Esophagus squamous epithelium (tissue), 5 donors: ENCODE measurements at places on chromosomes 7 and 10.

DNA sequence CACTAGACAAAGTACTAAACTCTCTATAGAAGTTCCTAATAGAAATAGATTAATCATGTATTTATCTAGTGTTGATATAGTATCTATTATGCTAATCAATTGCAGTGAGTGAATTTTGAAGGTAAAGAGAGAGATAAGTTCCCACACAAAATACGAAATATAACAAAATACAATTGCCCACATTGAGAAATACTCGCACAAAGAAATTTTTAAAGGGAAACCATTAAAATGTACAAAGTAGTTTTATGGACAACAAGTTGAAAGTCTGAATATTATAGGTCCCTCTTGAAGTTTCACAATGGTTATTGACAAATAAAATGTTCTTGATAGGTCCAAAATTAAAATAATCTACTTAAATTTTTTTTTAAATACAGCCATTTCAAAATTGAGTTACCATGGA is 1031.1 kb downstream of the SORCS1 start:
- DNase-seq = no peak

DNA sequence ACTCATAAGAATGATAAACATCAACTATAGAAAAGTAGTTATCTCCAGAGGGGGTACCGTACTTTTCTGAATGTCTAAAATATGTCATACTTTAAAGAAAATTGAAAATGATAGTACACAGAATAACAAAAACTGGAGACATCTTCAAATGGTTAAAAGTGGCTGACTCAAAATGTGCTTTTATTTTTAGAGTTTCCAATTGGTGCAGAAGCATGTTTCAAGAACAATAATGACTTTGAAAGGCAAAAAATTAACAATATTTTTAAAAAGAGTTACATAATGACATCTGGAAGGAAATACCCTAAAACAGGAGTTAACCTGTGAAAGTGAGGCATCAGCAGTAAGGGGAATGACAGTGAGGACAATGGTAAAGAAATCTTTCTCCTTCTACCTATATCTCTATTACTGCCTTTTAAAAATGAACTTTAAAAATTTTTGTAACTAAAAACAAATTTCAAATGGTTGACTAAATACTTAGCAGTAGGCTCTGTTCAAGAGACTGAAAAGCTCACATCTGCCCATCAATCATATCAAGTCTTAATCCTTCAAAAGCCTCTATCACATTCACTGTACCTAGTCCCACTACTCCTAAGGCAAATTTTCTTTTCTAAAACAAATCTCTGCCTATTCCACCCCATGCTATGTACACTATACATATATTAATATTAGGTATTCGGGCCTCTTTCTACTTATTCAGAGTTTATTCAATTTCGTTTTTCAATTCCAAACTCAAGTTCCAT is 3.0 kb downstream of the ASZ1 start:
- DNase-seq = no peak

DNA sequence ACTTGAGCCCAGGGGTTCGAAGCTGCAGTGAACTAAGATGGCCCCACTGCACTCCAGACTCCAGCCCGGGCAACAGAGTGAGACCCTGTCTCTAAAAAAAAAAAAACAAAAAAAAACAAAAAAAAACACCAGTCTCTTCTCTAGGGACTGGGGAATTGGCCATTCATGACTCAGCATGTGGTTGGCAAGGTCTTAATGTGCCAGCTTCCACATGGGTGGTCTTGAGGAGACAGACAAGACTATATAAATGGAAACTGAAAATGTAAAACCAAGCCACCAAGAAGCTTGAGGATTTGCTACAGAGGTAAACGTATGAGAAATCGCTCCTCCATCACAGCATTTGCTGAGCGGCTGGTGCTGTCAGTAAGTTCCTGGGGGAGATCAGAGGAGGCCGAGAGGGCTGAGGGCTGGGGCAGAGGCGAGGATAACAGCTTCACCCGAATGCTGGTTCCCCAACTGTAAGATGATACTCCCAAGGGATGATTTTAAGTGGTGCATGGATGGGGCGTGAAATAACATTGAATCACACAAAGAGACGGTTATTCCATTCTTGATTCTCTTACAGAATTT is 128.7 kb downstream of the C10orf105 start:
- no peak for DNase-seq

DNA sequence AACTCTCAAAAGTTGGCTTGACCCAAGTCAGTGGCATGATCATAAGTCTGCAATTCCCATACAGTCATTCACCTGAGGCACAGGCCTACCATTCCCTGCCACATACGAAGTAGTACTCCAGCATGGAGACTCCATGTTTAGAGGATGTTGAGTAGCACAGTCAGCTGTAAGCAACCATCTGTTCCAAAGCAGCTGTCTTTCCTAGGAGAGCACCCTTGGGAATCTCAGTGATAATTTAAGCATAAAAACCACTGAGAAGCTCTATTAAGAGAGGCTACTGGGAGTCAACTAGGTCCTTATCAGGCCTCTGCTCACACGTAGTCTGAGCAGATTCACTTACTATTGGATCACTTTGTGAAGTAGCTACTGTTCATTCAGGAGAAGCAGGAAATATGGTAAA is 61.6 kb upstream of the UNC5B start:
- DNase-seq = no peak

GRCh38 chr7:24842029-24842428 is 84.8 kb upstream of the GSDME start:
- DNase-seq = no peak

DNA sequence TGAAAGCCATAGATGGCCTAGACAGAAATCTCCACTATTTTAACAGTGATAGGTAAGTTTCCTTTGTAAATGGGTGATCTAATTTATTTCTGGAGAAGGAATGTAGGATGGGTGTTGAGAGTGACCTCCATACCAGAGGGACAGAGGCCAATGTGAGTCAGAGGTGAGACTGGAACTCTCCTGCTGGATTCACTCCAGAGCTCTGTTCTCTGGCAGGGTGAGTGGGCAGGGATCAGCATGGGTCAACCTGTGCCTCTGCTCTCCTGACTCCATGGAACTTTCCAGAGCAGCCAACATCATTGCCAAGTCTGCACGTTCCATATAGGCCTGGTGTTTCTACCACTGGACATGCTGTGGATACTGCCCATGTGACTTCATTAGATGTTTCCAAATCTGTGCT is 11.4 kb downstream of the AKR1C3 start:
- DNase-seq = no peak

DNA sequence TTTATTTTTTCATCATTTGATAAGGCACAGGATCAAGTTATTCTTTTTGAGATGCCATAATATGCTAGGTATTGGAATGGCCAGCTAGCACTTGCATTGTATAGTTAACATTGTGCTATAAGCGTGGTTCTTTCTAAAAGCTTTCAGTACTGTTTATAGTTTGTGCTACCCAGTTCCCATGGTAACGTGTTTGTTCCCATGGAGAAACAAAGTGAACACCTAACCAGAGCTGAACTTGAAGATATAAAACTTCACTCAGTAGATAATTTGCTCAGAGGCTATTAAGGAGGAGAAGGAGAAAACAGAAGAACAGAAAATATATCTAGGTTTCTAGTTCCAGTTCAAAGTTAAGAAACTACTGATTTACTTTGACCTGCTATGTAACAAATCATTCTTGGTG is 23.6 kb upstream of the ITGB8 start:
- no peak for DNase-seq

DNA sequence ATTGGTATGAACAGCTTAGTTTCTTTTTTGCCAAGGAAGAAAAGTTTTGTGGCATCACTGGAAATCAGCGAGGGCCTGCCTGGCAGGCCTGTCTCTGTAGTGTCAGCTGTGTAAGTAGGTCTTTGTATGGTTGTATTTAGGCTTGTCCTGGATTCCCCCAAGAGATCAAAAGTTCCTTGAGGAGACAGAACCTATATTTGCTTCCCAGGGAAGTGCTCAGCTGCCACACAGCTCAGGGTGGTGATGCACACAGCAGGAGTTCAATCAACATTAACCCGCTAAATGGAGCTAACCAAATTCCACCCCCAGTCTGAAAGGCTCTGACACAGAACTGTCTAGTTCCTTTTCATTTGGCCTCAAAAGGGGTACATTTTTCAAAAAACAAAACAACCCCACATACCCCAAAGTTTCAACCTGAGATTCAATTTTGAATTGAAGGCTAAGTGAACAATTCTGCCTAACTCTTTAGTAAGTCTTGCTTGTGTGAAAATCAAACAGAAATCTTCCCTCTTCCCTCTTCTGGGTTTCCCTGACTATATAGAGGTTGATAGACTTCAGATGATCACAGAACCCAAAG is 124.4 kb downstream of the CLEC2L start:
- no peak for DNase-seq

- no peak for DNase-seq
These were observed 43.4 kb upstream of the COL13A1 start for GRCh38 chr10:69758310-69758728.

GRCh38 chr10:77228559-77228958 is 409.0 kb downstream of the KCNMA1 start:
- no peak for DNase-seq

GRCh38 chr10:74093530-74094164 is 57.0 kb downstream of the AP3M1 start:
- no peak for DNase-seq

- no peak for DNase-seq
These were observed 142.9 kb downstream of the NRF1 start for GRCh38 chr7:129754406-129754805.

DNA sequence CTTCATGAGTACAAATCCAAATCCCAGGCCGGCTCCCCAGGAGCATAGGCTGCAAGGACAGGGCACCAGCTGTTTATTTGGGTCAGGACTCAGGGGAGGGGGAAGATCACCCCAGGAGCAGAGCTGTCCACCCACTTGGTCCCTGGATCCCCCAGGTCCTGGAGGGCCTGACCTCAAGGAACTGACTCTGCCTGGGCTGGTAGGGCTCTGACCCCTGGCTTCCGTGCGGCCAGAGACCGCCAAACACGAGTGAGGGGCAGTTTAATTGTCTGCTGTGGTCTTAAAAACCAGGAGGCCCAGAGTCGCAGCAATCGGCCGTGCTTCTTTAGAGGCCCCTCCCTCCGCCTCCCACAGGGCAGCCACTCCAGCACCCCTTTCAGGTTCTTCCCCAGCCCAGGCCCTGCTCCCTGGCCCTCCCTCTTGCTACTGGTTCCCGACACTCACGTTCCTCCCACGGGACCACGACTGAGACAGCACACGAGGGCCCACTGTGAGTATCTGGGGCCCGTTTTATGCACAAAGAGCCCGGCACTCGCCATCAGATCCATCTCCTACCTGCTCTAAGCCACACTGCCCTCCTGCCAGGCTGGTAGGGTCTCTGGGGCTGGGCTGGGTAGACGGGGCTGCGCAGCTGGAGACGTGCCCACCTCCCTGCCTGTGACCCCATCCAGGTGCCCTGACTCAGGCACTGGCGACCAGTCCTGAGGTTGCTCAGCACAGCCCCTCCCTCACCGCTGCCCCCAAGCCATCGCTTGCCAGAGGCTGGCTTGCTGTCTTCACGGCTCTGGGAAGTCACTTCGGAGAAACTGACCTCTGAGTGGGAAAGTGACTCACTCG is 30.0 kb upstream of the CFAP46 start:
- no peak for DNase-seq

GRCh38 chr7:127415060-127415742 is 22.7 kb upstream of the ZNF800 start:
- DNase-seq = no peak

GRCh38 chr7:66769833-66770512 is 29.4 kb downstream of the RABGEF1 start:
- no peak for DNase-seq

DNA sequence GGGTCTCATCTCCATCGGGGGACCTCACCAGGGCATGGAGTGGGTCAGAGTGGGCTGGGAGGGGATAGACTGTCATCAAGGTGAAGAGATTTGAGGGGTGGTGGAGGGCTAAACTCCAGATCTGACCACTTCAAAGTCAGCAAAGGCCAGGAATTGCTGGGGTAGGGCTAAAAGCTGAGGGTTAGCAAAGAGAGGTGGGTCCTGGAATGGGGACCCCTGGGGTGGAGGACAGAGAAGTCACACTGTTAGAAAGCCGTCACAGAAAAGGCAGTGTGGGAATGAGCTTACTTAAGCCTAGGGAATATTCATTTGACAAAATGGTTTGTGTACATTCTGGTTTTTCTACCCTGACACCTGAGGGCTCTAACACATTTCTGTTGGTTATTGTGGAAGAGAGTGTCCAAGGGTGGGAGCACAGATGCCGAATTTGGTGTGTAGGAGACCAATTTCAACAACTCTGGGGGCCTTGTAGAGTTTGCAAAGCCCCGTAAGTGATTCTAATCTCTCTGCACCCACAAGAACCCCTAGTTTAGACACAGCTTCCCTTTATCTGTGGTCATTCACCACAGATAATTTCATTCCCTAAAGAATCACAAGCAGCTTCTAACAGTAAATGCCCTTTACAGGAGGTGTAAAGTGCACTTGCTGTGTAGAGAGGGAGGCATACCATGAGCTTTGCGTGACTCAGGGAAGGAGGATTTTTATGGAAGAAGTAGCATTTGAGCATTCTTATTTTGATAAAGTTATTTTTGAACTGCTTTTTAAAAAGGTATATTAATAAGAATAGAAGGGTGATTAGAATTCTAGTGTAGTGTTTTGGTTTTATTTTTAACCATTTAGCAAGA is 6.4 kb downstream of the FBH1 start:
- DNase-seq = no peak

DNA sequence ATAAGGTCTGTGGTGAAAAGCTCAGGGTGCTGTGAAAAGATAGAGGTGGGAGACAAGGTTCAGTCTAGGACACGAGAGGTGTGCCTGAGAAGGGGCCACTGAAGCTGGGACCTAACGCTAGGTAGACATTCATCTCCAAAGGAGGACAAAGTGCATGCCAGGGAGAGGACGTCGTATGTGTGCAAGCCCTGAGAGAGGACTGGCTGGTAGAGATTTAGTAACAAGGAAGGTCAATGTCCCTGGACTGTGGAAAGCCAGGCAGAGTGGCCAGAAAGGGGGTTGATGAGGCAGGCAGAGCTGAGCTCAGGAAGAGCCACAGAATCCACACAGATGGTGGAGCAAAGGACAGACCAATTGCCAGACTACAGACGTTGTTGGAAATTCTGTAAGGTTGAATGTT is 817.6 kb downstream of the CCSER2 start:
- DNase-seq = no peak
